Stimulated activated CD4-positive, alpha-beta T cell treated with anti-CD3 and anti-CD28 coated beads, Interleukin-1b, Interleukin-23, amount 100 ng/mL, for 4 hours (primary cell): ENCODE measurements at places on chromosomes 7 and 10.

DNA sequence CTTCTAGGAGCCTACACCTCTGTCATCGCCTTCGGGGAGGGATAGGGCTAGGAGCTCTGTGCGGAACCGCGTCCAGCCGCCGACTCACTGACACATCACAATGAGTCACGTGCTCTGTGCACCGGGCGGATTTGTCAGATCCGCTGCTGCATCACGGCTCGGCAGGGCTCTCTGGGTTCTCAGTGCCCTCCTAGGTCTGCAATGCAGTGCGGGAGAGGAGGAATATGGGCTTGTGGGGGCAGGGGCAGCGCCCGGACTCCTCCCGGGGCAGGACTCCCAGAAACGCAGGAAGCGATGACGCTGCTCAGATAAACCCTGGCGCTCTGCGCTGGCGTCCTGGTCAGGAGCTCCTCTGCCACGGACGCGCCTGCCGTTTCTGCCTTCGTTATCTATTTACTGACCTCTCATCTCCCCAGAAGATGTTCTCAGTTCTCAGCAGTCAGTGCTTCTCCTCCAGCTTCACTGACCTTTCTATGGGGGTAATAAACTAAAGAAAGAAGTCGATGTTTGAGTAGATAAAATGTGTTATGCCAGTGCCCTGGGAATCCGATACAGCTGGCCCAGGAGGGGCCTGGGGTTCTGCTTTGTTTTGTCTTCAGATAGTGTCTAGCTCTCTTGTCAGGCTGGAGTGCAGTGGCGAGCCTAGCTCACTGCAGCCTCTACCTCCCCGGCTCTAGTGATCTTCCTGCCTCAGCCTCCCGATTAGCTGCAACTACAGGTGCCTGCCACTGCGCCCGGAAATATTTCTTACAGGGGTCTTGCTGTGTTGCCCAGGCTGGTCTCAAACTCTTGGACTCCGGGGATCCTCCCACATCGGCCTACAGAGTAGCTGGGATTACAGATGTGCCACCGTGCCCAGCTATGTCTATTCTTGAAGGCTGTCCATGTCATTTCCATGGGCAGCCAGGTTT lies 22.8 kb upstream of the ITGB1 start:
- peak; percentile 74 for DNase-seq

- DNase-seq = no peak
Observed at GRCh38 chr10:52066383-52066782, 247.7 kb upstream of the DKK1 start.

DNA sequence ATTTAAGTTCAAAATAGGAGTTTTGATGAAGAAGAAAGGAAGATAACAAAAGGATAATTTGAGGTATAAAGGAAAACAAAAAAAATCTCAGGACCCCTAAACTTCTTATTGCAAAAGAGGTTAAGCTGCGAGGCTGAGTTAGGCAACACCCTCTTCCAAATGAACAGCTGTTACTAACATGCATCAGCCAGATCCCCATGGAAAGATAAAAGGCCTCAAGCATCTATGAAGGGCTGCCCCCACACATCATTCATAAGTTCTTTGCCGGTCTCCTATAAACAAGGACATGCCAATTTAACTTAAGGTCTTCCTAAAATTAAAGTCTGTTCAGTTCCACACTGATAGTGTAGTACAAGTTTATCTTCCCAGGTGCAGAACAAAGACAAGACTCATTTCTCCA lies 75.8 kb upstream of the IMMP2L start:
- no peak for DNase-seq

- DNase-seq = no peak
Observed at GRCh38 chr7:777728-778078, 50.6 kb upstream of the PRKAR1B start.

DNA sequence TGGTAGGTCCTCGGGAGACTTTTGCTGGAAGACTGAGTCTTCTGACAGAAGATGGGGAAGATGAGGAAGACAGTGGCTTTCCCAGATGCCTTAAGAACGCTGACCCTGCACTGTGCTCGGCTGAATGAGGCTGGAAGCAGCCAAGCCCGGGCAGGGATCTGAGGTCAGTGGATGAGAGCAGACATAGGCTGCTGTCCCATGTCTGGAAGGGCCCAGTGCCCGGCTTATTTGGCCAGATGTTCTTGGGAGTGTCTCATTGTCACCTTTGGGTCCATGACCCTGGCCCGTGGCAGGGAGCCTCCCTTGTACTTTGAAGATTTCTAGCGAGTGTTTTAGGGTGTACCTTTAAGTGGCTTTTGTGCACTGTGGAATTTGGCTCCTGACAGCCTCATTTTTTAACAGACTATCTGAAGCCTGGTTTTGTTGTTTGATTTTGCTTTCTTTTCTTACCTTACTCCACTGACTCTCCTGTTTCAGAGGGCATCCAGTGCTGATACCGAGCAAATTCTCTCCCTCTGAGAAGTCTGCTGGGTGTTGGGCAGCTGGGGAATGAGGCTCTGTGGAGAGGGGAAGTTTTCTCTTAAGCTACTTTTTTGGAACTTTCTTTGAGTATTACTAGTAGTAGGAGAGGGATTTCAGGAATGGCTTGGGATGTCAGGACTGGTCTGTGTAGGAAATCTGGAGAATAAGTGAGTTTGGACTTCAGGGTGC lies 61.4 kb downstream of the CREB5 start:
- DNase-seq = no peak

DNA sequence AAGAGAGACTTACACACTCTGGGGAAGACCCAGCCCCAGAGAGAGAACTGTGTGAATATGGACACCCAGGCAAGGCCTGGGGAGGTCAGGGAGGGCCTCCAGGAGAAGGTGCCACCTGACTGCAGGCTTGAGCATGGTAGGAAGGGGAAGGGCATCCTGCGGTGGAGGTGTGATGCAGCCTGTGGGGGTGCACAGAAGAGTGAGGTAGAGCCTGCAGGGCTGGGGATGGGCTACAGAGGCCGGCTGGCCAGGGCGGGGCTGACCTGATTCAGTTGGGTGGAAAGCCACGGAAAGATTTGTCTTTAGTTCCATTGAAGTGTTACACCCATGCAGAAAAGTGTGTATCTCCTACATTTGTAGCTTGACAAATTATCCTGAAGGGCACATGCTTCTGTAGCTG lies 47.6 kb downstream of the ZMIZ1 start:
- DNase-seq = no peak

- no peak for DNase-seq
Observed at GRCh38 chr10:69500864-69501468, 49.7 kb downstream of the TSPAN15 start.

- DNase-seq = peak; percentile 13
Observed at GRCh38 chr10:6202098-6202683, 541 bp upstream of the PFKFB3 start.

- DNase-seq = no peak
Observed at GRCh38 chr10:46077731-46078413, 31.8 kb upstream of the MSMB start.

- no peak for DNase-seq
Observed at GRCh38 chr10:70135684-70136083, 3.1 kb upstream of the AIFM2 start.

- no peak for DNase-seq
Observed at GRCh38 chr10:85420501-85421191, 945.9 kb downstream of the GRID1 start.

- DNase-seq = no peak
Observed at GRCh38 chr10:81027223-81027622, 489.5 kb downstream of the SH2D4B start.

- no peak for DNase-seq
Observed at GRCh38 chr7:133234961-133235875, 17.7 kb upstream of the EXOC4 start.

- DNase-seq = no peak
Observed at GRCh38 chr10:78378192-78378591, 344.5 kb downstream of the RPS24 start.

DNA sequence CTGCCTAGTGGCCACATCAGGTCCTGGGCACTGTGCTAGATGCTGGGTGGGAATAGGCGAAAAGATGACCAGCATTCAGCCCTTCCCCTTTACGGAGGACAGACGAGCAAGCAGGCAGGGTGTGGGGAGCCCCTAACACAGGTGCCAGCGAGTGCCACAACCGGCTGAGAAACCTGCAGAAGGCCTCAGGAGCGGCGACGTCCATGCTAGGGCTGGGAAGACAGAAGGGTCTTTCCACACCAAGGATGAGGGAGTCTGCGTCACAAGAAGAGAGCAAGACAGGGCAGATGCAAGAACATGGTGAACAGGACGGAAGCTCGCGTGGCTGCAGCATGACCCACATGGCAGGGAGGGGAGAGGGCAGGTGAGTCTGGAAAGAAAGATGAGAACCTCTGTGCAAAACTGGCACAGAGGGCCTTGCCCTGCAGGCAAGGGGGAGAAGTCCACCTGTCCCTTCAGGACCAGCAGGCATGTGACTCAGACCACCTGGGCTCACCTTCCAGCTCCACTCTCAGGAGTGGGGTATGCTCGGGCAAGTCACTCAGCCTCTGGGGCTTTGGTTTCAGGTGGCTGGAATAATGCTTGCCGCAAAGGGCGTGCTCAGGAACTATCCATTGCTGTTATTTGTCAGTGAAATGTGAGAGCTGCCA lies 36.6 kb downstream of the KCNH2 start:
- no peak for DNase-seq

DNA sequence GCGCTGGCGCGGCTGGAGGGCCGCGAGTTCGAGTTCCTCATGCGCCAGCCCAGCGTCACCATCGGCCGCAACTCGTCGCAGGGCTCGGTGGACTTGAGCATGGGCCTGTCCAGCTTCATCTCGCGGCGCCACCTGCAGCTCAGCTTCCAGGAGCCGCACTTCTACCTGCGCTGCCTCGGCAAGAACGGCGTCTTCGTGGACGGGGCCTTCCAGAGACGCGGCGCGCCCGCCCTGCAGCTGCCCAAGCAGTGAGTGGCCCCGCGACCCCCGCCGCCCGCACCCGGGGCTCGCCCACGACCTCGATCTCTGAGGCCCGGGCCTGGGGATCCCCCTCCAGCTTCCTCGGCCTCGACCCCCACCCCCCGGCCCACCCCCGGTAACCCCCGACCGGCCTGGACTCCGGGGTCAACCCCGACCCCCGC lies 537 bp downstream of the FOXK1 start:
- no peak for DNase-seq
